ENCODE measurements at places on chromosomes 5 and 9.
A peak's percentile ranks its signal among the peaks of the same experiment; 100 is the strongest.

GRCh38 chr9:126624912-126625311, 11.2 kb downstream of the LMX1B start:
- no peak for DNase-seq

- DNase-seq = no peak
These were observed 824.3 kb downstream of the SEMA5A start for GRCh38 chr5:8721536-8721935.

DNA sequence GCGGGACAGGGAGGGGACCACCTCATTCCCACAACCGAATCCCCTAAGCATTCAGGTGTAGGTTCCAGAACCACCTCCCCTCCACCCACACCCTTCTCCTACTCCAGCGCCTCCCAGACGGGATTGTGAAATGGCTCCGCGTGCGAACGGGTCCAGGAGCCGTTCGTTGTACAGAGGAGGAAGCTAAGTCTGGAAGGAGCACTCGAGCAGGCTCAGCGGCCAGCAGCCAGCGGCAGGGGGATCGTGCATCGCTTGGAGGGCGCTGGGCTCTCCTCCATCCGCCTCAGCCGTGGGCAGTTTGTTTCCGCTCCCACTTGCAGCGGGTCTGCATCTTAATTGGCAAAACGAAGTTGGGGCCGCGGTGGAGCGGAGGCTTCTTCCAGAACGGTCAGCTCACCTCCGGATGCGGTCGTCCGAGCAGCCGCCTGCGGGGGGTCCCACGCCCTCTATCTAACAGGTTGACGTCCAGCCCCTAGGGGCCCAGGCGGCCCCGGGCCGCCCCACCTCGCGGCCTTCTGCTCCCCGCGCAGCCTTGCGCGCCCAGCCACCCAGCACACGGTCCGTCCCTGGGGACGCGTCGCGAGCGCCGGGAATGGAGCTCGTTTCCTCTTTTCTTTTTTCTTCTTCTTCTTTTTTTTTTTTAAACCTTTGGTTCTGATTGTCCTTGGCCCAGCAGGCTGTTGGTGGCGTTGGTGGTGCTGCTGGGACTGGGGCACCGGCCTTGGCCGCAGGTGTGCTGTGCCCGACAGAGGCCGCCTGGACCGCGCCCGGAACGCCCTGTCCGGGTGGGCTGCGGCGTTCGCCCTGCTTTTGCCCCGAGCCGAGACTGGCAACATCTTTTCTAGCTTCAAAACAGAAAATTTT, 3.9 kb upstream of the BARX1 start:
- no peak for DNase-seq

GRCh38 chr9:95778957-95779356, 96.5 kb upstream of the ERCC6L2 start:
- no peak for DNase-seq

- no peak for DNase-seq
These were observed 171.6 kb downstream of the PAX5 start for GRCh38 chr9:36862206-36863145.

DNA sequence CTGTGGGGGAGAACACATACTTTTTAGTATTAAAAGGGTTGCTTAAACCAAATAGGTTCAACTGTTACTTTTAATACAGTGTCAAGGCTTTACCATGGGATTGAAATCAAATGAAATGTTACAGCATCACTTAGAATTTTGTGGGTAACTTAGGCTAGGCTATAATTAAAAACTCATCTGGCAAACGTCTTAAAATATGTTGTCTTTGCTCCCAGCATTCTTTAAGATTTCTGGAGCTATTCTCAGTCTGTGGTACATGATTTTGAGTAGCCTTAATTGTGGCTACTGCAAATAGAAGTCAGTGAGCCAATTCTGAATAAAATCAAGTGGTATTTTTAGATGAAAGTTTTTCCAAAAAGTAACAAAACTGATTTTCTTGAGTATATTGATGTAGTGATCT, 30.7 kb downstream of the UHRF2 start:
- no peak for DNase-seq

DNA sequence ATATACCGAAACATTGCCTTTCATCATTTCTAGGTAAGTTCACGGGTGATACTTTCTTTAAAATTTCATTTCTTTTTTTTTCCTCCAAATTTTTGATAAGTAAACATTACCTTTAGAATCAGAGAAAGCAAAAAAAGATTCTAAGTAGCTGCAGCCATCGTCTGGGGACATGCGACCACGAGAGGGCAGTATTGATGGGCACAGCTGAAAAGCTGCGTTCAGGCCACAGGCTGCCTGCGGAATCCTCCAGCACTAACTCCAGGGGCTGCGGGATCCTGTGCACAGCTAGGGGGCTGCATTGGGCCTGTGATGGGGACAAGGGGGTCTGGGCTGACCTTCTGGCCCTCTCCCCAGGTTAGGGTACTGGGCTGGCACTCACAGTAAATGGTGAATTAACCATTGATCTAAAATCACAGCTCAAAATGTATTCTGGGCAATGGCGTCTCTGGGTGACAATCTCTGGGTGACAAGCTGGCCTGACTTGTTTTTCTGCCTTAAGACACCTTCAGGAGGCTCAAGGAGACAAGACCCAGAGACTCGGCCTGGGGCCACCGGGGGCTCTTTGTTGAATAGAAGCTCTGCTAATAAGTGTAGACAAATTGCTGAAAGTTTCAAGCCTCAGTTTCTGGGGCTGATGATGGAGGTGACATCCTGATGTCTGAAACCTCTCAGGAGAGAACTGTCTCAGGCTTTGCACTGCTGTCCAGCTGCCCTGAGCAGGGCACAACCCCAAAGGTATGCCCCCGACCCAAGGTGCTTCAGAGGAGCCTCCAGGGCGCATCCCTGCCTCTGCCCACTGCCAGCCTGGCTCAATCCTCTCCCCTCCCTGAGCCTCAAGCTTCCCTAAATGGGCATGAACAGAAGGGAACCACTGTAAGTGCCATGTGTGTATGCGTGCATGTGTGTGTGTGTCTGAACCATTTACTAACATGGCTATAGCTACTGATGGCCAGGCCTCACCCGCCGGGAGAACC, 44.3 kb upstream of the SARDH start:
- peak; percentile 78 for DNase-seq

- DNase-seq = no peak
These were observed 123.7 kb downstream of the WNK2 start for GRCh38 chr9:93307468-93308157.

DNA sequence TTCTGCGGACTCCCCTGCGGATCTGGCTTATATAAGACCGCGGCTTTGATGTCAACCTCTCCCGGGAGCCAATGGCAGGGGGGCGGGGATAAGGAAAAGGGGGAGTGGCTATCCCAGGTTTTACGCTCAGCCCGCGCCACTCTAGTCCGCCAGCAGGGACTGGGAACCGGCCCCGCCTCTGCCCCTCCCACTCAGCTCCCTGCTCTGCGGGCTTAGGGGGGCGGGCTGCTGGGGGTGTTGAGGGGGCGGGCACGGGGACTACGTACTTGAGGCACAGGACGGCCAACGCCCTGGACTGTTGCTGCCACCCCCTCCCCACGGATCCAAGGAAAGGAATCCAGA, at the start of gene HAND1:
TSS of gene HAND1 (minus strand) at position 4 of the 342 bp plus-strand sequence. CDS start 219 bp downstream, outside the sequence.
- DNase-seq = peak; percentile 73

DNA sequence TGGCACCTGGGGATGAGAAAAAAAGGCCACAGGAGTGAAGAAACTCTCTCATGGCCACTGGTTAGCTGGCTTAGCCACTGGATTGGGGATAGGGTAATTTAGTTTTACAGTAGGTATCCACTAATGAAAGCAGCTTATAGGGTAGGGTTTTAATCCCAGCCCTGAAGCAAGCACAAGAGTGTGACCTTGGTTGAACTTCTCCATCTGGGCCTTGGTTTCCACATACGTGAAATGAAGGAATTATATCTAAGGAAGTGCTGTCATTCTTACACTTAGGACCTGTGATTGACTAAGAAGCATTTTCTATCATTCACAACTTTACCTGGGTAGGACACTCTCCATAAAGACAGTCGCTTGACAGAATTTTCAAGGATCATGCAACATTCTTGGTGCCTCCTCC, 49.6 kb downstream of the FAT2 start:
- no peak for DNase-seq

GRCh38 chr9:108720191-108720642, 135.6 kb downstream of the ACTL7B start:
- DNase-seq = no peak

- DNase-seq = no peak
These were observed 65.9 kb downstream of the PRKACG start for GRCh38 chr9:68947842-68948569.

- no peak for DNase-seq
These were observed 6.0 kb downstream of the PCDH12 start for GRCh38 chr5:141952020-141952419.

- DNase-seq = no peak
These were observed 19.3 kb upstream of the GRAMD2B start for GRCh38 chr5:126403876-126404275.

GRCh38 chr5:173618927-173619519, 2.6 kb upstream of the BOD1 start:
- peak; percentile 53 for DNase-seq

- peak; percentile 29 for DNase-seq
These were observed 211.6 kb upstream of the TMEM161B start for GRCh38 chr5:88480245-88480644.

DNA sequence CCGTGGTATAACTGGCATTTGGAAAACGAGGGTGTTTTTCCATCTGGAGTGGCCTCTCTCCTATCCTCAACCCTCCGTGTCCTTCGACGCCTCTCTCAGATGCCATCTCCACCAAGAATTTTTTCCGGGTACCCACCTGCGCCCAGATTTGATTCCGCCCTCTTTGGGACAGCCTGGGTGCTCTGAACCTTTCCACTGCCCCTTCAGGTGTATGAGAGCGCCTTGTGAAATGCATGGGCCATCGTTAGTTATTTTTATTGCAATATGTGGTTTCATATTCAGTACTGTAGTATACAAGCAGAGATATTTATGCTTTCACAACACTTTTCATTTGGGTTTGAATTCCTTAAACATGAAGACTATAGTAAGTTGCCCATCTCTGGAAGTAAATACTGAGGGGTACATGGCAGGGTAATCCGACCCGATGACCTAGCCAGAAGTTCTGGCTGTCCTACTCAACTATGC, 78.2 kb upstream of the IFNE start:
- DNase-seq = no peak

DNA sequence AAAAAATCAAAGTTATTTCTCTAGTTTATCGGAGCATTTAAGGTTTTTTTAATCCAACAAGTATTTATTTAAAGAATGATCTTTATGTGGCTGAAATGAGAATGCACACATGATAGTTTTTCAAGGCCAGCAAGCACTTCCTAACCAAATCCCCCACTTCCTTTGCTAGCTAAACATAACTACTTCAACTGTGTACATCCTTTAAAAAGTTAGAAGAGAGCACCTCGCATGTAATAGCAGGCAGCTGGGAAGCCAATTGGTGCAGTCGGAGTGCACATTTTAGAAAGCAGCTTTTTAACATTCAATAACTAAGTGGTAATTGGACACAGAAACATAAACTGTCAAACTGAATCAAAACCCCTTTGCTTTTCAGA, 245.7 kb downstream of the BNC2 start:
- no peak for DNase-seq

DNA sequence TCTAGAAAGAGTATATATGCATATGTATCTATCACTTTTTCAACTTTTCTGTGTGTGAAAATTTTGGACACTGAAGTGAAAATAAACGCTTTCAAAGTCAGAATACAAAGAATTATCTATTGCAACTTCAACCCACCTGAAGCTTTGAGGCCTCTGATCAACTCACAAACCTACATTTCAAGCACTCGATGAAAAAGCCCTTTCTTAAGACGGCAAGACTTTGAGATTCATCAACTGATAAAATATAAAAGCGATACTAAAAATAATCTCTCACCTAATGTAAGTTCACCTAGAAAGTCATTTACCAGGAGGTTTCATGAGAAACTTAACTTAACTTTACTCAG, 1.2 kb downstream of the GOLPH3 start:
- no peak for DNase-seq

GRCh38 chr5:117205894-117206293, 631.3 kb upstream of the SEMA6A start:
- DNase-seq = no peak

- DNase-seq = no peak
These were observed 217.3 kb upstream of the RASEF start for GRCh38 chr9:83280268-83280667.

DNA sequence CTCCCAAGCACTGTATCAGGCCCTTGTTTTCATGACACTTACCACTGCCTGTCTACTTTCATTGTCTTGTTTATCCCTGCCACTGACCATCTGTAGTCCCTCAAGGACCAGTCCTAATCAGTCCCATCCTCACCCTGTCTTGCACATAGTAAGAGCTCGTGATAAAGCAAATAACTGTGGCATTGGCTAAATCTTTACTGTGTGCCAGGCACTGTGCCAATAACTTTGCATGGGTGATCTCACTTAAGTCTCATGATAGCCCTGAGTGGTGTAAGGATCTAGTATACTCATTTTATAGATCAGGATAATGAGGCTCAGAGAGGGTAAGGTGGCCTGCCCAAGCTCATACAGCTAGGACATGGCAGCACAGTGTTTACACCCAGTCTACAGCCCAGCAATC, 5.6 kb downstream of the CDX1 start:
- no peak for DNase-seq

DNA sequence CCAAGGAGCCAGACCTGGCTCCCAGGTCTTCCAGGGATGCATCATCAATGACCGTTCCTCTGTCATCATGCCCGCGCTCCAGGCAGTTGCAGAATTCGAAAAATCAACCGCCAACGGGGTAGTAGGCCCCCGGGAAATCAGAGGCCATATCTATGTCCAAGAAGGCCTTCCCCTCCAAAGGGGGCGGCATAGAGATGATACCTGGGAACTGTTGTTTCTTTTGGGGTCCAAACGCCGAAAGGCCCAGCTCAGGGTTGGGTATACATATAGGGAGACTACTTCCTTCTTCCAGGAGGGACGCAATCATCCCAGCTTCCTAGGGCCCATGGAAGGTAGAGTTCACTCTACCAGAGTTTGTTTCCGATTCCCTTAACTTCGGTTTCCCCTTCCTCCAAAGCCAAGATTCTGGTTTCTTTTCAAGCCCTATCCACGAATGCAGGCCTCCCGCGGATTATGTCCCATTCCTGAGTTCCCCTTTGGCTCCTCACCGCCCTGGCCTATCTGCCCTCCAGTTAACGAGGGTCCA, 754 bp downstream of the DCAF12 start:
- DNase-seq = no peak

GRCh38 chr5:174325961-174326360, 280.5 kb downstream of the NSG2 start:
- DNase-seq = no peak

- no peak for DNase-seq
These were observed 381.0 kb downstream of the ENC1 start for GRCh38 chr5:74259572-74259971.

GRCh38 chr9:127662617-127663016, 44.2 kb upstream of the CFAP157 start:
- DNase-seq = no peak

- DNase-seq = no peak
These were observed 1.3 kb downstream of the PCSK5 start for GRCh38 chr9:75891771-75892215.

- no peak for DNase-seq
These were observed 38.0 kb upstream of the CCDC152 start for GRCh38 chr5:42718591-42718990.

- no peak for DNase-seq
These were observed 111.1 kb downstream of the RGS3 start for GRCh38 chr9:113574441-113575262.

Data from NCI-H1694 (cell line).